ENCODE measurements at places on chromosomes 3 and 15.

- H3K36me3 ChIP-seq: no peaks in the 10 kb centered on the region
- H3K4me3 ChIP-seq: no peak overlapping the region
- H3K27ac ChIP-seq: no peak overlapping the region
- DNase-seq: no peak
Measured at GRCh38 chr3:171001957-171002694, 24.4 kb downstream of the SLC2A2 start.

DNA sequence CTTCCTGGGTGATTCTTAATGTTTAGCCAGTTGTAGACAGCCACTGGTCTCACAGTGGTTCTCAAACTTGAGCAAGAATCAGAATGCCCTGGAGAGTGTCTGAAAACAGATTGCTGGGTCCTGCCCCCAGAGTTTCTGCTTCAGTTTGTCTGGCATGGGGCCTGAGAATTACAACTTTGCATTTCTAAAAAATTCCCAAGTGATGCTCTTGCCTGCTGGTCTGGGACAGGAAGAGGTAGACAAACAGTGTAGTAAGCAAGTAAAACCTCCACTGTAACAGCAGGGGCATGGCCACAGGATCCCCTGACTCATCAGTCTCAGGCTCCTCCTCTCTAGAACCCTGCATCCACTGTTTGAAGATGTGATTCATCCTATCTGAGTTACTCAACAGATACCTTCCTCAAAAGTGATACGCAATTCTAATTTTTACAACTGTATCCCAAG lies 36.5 kb downstream of the DZIP1L start:
- no peaks in the 10 kb centered on the region for H3K4me1 ChIP-seq
- DNase-seq: no peak
- H3K27ac ChIP-seq: no peak overlapping the region
- no peaks in the 10 kb centered on the region for H3K36me3 ChIP-seq

- H3K4me1 ChIP-seq: no peaks in the 10 kb centered on the region
- no peak overlapping the region for H3K4me3 ChIP-seq
- H3K36me3 ChIP-seq: no peaks in the 10 kb centered on the region
- no peaks in the 10 kb centered on the region for H3K27me3 ChIP-seq
- H3K27ac ChIP-seq: no peak overlapping the region
Measured at GRCh38 chr3:62970648-62971047, 95.4 kb upstream of the CADPS start.

DNA sequence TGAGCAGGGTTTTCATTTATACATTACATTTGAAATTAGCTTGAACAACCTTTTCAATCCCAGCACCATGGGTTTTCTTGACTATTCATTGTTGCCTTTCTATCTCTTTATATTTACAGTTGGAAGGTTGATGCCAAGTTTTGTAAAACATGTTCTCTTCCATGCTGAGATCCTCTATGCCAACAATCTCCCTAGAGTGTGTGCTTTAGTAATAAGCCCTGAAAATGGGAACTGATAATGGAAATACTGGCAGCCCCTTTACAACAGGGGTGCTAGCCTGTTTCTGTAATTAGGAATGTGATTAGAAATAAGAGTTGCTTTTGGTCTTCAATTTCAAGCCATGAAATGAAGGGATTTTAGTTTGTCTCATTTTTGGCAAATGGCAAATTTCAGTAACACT lies 239.9 kb upstream of the NAALADL2 start:
- H3K4me3 ChIP-seq: no peak overlapping the region
- DNase-seq: no peak
- H3K4me1 ChIP-seq: no peaks in the 10 kb centered on the region
- no peaks in the 10 kb centered on the region for H3K36me3 ChIP-seq
- no peak overlapping the region for H3K27ac ChIP-seq
